ENCODE measurements at places on chromosomes 2 and 18.

DNA sequence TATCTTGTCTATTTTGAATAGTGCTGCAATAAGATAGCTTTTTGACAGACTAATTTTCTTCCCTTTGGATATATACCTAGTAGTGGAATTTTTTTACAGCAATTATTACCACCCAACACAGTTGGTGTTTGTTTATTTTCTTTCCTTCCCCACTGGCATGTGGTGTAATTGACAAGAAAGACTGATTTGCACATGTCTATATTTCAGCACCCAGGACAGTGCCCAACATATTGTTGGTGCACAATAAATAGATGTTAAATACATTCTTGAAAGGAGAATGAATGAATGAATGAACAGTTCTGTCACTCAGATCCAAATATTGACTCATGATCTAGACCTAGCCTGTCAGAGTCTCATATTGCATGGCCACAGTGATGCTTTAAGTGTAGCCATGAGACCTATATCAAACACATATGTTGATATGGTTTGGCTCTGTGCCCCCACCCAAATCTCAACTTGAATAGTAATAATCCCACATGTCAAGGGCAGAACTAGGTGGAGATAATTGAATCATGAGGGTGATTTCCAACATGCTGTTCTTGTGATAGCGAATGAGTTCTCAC is 538.2 kb downstream of the NYAP2 start:
- DNase-seq = peak; percentile 3

DNA sequence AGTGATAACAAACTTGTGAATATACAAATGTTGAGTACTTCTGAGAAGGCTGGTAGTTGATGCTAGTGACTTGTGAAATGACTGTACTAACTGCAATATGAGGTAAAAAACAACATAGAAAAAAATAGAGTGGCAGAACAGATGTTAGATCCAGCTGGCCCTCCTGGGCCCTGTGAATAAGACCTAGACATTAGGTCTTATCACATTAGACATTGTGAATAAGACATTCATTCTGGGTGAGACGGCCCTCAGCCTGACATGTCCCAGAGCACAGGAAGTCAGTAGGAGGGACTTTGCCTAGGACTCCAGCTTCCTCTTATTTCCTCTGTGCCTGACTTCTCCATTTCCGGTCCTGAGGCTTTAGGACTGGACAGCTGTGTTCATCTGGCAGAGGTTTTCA is 22.9 kb downstream of the DOK1 start:
- DNase-seq = peak; percentile 8

DNA sequence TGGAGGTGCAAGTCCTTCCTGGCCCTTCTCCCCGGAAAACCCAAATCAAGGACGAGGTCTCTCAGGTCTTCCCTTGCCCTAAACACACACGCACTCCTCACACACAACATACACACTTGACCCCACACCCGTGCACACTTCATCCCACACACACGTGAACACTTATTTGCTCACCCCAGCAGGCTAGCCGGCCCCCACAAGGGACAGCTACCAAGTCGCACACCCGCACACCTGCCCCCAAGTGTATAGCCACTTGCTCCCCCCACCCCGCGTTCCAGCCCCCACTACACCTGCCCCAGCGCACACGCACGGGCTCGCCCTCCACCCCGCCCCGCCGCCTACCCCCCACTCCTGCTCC is 359 bp downstream of the TGFBRAP1 start:
- peak; percentile 79 for DNase-seq

- DNase-seq = no peak
Observed at GRCh38 chr2:189885368-189885767, 101.1 kb downstream of the PMS1 start.

- DNase-seq = no peak
Observed at GRCh38 chr2:109213646-109214433, 84.8 kb downstream of the SH3RF3 start.

- DNase-seq = peak; percentile 73
Observed at GRCh38 chr2:232292395-232293154, 86.0 kb upstream of the ALPP start.

- no peak for DNase-seq
Observed at GRCh38 chr2:235170016-235170415, 218.2 kb downstream of the SH3BP4 start.

GRCh38 chr2:54287532-54287931 is 31.5 kb upstream of the TSPYL6 start:
- no peak for DNase-seq

DNA sequence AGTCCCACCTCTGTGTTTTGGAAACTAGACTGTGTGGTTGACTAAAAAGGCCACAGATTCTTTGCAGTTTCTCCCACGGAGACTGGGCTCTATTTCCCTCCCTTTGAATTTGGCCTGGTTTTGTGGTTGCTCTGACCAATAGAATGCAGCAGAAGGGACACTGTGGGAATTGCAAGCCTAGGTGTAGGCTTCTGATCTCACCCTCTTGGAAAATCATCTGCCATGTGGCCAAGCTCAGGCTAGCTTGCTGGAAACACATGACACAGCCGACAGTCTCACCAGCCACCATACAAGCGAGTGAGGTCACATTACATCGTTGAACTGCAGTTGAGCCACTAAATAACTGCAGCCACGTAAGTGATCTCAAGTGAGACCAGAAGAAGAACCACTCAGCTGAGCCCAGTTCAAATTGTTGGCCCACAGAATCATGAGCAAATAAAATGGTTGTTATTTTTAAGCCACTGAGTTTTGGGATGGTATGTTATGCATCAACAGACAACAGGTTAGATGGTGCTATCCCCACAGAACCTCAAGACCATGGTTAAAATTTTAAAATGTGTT is 319.1 kb upstream of the MEX3C start:
- no peak for DNase-seq

- peak; percentile 91 for DNase-seq
Observed at GRCh38 chr2:12352889-12353288, 363.8 kb upstream of the TRIB2 start.

GRCh38 chr18:370751-371608 is 103.1 kb upstream of the THOC1 start:
- DNase-seq = no peak

GRCh38 chr2:46000660-46001059 is 296.5 kb upstream of the EPAS1 start:
- DNase-seq = no peak

GRCh38 chr2:16096962-16097361 is 156.6 kb downstream of the MYCN start:
- no peak for DNase-seq
